Globus pallidus (tissue), 1 donor: ENCODE measurements at places on chromosomes 3 and 15.

- DNase-seq, result no peak
Observed at GRCh38 chr15:94027581-94027980, 203.8 kb upstream of the MCTP2 start.

DNA sequence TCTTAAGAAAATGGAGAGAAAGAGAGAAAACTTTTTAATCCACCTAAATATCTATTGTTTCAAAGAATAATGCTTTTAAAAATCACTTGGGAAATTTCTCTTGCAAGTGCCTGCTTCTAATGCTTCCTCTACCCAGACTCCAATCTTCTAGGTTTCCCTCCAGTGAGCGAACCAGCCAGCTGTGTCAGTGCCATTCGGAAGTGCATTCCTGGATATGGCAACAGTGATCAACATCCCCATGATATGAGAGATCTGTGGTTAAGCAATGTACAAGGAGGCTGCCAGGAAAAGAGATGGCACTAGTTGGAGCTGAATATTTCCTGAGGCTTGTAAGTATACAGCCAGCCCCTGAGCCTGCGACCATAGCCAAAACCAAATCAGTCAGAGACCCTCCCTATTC is 53.3 kb upstream of the KCNMB2 start:
- no peak for DNase-seq

- DNase-seq, result no peak
Observed at GRCh38 chr3:114231616-114232015, 5.8 kb downstream of the ZNF80 start.

DNA sequence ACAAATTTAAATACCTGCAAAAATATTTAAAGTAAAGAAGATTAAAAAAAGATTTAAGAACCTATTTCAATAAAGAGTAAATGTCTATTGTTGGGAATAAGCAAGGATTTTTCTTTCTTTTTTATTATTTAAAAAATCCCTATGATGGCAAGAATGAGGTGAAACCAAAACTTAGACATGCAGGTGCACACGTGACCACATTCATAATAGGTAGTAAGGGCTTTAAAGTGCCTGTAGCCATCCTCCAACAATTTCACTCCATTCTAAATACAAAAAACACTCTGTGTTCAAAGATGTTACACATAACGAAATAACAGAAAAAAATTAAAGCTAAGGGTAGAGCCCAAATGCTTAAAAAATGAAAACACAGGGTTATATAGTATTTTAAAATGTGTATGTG is 74.0 kb downstream of the FBN1 start:
- DNase-seq, result no peak

DNA sequence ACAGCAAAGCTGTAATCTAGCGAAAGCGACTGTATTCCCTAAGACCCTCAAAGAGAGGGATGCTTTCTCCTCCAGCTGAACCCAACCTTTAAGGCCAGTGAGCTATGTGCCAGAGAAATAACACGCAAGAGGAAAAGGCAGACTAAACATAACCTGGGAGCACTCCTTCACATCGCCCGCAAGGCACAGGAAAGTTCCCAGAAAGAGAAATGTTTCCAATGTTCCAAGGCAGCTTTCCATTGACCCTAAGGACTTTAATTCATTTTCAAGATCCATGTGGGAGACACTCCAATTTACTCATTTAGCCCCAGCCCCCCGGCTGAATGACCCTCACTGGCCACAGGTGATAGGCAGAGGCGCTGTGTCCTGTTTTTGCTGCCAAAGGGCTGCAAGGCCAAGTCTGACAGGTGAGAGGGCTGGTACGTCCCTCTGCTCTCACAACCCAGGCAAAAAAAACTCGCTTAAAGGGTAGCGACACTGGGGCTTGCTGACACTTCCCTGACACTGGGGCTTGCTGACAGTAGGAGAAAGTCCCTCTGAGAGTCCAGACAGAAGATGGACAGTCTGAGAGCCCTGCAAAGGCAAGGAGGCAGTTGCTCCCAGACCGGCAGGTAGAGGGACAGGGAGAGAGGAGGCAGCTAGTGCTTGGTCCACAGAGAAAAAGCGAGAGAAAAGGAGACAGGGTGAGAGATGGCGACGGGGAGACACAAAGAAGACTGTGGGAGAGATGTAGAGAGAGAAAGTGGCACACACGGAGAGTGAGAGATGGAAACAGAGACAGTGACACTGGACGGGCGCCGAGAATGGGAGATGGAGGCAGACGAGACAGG is 702 bp downstream of the ARHGEF3 start:
- peak; percentile 38 for DNase-seq

DNA sequence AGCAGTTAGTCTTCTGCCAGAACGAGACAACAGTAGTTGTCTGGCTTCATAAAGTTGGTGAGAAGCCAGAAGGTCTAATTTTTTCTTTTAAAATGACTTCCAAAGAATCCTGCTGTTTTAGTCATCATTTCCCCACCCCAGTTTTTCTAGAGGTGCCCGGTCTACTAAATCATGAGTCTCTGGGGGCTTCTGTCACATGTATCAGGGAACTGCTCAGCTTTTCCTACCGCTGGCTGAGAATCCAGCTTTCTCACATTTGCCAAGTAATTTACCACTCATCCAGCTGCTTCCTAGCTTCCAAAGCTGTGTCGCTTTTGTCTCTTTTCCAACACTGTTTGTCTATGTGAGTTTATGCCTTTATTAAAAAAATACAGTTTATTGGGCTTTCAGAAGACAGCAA is 183.3 kb downstream of the NSUN3 start:
- no peak for DNase-seq

DNA sequence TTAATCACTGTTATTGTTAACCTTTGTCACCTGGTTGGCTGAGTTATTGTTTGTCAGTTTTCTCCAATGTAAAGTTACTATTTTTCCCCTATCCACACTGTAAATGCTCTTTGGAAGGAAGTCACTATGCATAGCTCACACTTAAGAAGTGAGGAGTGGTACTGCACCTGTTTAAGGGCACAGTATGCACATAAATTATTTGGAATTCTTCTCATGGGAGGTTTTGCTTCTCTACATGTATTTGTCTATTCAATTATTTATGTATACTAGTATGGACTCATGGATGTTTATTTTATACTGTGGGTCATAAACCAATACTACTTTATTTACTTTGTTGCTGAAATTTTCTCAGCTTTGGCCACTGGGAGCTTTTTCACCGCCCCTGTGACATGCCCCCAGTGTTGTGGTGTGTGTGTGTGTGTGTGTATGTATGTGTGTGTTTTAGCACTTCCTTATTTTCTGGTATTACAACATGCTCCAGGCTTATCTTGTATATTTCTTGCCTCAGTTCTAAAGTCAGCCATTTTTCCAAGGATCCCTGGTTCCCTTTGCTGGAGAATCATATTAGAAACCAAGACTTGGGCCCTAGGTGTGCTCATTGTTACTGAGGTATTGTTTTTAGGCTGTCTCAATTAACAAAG is 290.5 kb downstream of the KBTBD8 start:
- no peak for DNase-seq

DNA sequence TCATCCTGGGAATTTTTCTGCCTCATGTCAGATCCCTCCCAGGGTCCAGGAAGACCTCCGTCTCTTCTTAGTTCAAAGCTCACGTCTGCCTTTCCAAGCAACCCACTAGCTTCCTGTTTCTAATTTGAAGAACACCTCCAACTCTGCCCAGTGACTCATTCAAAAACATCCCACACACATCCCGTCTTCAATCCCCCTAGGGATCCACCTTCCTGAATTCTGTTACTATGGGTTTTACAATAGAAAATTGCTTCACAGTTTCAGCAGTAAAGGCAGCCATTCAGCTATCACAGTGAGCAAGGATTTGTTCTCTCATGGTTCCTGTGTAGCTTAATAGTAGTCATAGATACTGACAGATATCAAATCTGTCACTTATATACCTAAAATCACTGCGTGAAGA is 308.3 kb upstream of the CCDC54 start:
- no peak for DNase-seq

GRCh38 chr3:66577426-66578203 is 76.8 kb upstream of the LRIG1 start:
- DNase-seq, result peak; percentile 59

DNA sequence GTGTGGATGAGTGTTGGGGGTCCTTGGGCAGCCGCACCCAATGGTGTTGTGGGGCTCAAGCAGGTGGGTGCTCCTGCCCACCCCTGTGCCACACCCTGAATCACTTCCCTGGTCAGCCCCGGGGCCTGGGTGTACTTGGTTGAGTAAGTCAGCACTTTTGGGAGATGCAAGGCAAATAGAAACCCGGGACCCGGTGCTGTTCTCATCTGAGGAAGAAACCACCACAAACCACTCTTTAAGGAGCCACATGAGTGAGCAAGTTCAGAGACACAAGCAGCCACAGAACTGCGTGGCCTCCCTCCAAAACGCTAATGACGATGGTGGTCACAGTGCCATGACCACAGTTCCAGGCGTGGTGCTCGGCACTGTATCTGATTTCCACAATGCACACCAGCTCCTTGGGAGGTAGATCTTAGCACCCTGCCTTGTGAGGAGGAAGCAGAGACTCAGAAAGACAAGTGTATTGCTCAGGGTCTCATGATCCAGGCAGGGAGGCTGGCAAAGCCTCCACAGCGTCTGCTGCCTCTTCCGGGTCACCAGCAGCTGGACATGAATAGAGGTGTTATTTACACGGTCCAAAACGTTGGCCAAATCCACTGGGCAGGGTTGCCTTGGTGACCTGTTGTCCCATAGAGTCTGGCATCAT is 118.2 kb upstream of the ALDH1A3 start:
- no peak for DNase-seq

GRCh38 chr15:74723754-74724334 is 1.5 kb downstream of the CYP1A1 start:
- DNase-seq, result peak; percentile 79

GRCh38 chr15:79154483-79155135 is 64.0 kb upstream of the RASGRF1 start:
- DNase-seq, result no peak
